ENCODE measurements at places on chromosomes 3 and 15.

DNA sequence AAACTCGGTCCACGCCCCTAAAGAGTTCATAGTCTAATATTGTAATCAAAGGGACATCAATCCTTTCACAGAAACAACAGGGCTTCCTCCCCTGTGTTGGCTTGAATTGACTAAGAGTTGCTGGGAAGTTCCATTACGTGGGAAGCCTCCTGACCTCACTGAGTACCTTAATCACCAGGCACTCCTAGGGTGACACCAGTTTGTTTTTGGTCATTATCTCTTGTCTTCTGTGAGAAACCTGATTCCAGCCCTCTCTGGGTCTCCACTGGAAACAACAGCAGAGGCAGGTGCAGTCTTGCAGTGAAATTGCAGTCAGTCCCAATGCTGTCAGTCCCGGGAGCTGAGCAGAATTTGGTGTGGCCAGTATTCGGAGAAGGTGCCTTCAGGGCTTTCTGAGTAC is 55.4 kb downstream of the BOC start:
- DNase-seq, result no peak

GRCh38 chr15:37891766-37892368 is 42.6 kb upstream of the TMCO5A start:
- DNase-seq, result peak; percentile 79

DNA sequence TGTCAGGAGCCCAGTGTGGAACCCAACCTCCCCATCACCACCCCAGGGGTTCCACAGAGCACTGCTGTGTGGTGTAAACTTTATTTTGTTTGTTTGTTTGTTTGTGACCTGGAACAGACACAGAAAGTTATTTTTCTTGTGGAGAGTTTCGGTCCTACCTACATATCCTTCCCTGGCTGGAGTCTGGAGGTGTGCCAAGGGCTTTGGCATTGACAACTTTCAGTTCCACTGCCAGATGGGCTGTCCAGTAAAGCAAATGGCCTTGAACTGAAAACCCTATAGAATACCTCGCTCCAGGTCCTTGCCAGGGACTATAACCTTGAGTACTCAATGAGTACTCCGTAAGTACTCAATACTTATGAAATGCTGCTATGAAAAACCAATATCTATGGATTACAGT is 103.5 kb downstream of the MITF start:
- DNase-seq, result no peak

DNA sequence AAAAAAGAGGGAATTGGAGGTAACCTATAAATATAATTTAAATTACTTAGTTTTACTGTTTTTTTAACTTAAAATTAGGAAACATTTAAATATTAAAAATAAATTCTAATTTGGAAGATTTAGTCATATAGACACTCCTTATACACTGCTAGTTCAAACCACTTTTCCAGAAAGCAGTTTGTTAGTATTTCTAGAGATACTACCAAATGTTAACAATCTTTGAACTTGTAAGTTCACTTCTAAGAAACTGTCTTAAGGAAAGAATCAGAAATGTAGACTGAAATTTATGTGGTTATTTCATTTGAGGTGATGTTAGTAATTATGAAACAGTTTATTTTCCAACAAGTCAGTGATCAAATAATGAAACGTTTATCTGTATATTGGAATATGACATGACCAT is 22.7 kb downstream of the CTDSPL2 start:
- DNase-seq, result no peak

DNA sequence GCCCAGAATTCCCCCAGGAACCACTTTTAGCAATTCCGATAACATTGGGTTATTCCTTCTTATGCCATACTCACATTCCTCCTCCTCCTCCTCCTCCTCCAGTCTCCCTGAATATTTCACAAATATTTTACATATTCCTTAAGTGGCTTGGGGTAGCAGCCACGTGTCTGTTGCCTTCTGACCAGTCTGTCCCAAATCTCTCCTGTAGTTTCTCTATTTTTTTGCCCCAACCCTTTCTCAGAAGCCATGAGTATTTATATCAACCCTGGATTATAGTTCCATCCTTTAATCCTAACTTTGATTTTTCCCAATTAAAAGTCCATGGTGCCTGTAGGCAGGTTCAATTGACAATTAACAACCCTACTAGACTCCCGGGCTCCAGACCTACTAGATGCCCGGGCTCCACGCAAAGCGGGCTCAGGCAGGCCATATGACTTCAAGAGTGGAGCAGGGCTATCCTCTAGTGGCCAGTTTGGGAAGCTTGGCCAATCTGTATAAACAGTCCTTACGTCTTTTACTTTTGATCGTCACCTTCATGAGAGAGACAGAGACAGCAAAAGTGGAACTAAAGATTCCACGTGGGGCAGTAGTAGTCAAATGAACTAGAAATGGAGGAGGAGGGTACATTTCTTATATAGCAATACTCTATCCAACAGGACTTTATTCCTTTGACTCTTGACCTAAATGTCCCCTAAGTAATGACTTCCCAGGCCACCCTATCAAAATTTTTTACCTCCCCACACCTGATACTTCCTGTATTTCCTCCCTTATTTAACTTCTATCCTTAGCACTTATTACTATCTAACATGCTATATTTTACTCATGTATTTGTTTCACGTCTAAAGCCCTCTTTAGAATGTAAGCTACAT is 69.7 kb downstream of the USF3 start:
- DNase-seq, result peak; percentile 93

DNA sequence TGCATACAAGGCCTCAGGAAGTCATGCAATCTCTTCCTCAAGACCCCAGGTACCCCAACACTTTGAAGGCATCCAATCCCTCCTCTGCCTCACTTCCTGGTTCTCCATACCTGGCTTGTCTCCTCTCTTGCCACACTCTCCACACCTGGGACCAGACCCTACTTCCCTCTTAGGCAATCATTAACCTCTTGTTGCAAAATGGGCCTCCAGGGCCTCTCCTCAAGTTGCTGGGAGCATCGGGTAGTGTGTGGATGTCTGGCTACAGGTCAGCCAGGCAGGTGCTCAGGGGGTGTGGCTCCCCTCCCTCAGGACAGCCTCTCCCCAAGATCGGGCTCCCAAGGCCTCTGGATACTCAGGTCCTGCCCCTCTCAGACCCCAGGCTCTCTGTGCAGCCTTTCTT is 8.6 kb downstream of the PLA2G4E start:
- no peak for DNase-seq
